ENCODE measurements at places on chromosomes 7 and 10. TPM values are rescaled to one million over a fixed set of nuclear protein-coding genes. Genes with fewer than 3 reads are reported as not detected.

- DNase-seq, result no peak
Observed at GRCh38 chr10:97547271-97547600, 25.3 kb upstream of the ANKRD2 start.

DNA sequence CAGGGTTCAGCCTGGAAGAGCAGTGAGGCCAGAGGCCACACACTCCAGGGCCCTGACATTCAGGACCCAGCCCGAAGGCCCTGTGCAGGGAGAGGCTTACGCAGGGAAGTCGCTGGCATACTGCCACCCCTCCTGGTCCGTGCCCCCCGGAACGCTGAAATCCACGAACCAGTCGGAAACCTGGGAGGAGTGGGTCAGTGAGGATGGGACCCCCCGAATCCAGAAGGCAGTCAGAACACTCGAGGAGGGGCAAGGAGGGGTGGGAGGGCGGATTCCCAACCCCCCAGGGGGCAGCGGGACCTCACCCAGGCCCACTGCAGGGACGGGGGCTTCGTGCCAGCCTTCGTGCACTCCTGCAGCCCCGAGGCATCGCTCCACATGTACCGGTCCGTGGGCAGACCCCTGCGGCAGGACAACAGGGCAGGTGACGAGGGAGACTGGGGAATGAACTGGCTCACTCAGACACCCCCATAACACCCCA is 13.5 kb downstream of the BHLHA15 start:
- DNase-seq, result no peak

GRCh38 chr7:71783779-71784178 is 628.4 kb downstream of the CALN1 start:
- DNase-seq, result no peak

DNA sequence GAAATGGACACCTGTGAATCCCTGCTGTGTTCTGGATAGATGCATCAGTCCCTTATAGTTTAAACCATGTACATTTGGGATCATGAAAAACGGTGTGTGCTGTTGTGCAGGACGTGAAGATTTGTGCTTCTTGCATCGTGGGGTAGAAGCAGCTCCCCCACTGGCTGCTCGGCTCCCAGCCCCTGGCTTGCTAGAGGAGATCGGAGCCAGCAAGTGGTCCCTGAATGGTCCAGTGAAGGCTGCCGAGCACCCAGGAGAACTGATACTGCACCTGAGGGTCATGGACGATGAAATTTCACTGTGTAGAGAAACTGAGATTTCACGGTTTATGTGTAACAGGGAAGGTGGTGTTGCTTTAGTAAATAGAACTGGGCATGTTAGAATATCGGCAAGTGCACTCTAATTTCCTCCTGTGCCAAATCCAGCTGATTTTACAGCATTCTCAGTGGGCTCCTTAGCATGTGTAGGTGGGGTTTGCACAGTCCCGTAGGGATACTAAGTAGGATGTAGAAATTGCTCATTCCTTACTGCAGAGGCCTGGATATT is 655.1 kb upstream of the FOXK1 start:
- no peak for DNase-seq

The FAM25A gene
- total RNA-seq, result not detected

DNA sequence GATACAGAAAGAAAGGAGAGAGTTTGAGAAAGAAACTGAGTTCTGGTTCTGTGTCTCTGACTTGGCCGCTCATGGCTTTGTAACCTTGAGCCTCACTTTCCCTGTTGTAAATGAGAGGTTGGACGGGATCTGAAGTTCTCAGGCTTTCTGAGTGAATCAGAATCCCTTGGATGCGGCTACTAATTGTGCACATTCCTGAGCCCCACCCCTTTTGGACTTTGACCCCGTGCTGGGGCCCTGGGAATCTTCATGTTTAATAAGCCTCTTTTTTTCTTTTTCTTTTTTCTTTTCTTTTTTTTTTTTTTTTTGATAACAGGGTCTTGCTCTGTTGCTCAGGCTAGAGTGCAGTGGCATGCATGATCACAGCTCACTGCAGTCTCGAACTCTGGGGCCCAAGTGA is 26.9 kb downstream of the SLC25A28 start:
- no peak for DNase-seq

- no peak for DNase-seq
Observed at GRCh38 chr7:37408291-37409228, 40.1 kb downstream of the ELMO1 start.

- no peak for DNase-seq
Observed at GRCh38 chr10:91575044-91575610, 57.7 kb downstream of the PPP1R3C start.

The KBTBD2 gene
- 28.8 TPM for total RNA-seq

DNA sequence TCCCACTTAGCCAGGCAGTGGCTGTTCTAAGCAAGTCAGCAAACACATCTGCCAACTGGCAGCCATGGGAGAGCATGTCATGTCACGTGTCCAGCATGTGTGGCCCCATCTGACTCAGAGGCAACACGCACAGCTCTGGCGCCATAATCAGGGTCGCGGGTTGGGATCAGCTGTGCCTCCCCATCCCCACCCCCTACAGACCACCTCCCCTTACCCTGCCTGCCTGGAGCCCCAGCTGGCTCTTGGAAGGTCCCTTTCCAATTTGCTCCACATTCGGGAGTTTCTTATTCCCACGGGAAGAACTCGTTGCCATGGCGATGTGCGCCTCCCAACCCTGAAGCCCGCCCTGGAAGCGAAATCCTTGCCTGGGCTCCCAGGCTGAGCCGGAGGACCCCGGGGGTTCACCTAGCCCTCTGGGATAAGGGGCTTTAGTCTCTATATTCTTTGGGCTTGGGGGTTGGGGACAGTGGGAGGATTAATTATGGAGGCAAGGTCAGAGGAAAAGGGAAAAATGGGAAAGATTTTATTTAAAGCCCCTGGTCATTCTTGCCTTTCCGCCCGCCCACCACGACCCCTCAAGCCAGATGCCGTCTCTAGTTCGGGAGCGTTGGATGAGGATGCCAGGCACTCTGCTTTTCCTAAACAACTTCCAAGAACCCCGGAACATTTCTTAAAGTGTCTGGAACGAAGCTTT is 283.7 kb downstream of the ZEB1 start:
- DNase-seq, result peak; percentile 84

- DNase-seq, result peak; percentile 69
Observed at GRCh38 chr10:98299341-98299740, 31.3 kb upstream of the LOXL4 start.

The VWDE gene
- total RNA-seq, result 46.3 TPM

DNA sequence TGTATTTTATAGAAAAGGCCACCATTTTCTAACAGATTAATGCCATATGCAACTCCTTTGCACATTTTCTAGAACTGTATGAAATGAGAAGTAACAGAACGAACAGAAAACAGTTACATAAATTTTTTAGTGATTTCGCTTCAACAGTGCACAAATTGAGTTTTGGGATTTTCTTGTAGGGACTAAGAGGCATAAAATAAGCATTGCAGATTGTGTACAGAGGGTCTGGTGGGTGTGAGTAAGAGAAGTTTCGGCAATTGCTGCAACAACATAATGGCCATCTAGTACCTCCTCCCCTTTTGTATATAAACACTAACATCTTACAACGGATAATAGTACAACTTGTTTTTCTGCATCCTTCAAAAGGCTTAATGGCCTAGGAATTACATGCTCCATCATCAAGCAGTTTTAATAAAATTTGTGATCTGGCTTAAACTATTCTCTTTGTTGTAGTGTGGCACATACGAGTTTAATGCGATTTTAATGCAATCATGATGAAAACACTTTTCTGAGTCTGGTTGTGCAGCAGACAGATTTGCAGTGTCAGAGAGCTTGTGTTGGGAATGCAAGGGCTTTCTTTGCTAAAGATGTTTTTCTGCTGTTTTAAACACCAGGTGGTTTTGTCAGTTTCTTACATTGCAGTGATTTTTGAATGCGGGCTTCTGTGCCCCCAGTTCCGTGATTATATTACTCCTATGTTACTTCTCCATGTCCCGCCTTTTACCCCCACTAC is 2.9 kb downstream of the GLCCI1 start:
- DNase-seq, result no peak

The OPALIN gene
- total RNA-seq, result not detected

GRCh38 chr10:12130237-12130872 is 878 bp downstream of the SEC61A2 start:
- peak; percentile 61 for DNase-seq
